ENCODE measurements at places on chromosomes 1 and 21.

GRCh38 chr21:31098576-31099005 is 60.3 kb upstream of the KRTAP19-8 start:
- no peaks in the 10 kb centered on the region for H3K36me3 ChIP-seq
- H3K4me1 ChIP-seq = peaks cover 12% of the 10 kb centered on the region
- no peak overlapping the region for H3K4me3 ChIP-seq
- H3K27ac ChIP-seq = no peak overlapping the region

DNA sequence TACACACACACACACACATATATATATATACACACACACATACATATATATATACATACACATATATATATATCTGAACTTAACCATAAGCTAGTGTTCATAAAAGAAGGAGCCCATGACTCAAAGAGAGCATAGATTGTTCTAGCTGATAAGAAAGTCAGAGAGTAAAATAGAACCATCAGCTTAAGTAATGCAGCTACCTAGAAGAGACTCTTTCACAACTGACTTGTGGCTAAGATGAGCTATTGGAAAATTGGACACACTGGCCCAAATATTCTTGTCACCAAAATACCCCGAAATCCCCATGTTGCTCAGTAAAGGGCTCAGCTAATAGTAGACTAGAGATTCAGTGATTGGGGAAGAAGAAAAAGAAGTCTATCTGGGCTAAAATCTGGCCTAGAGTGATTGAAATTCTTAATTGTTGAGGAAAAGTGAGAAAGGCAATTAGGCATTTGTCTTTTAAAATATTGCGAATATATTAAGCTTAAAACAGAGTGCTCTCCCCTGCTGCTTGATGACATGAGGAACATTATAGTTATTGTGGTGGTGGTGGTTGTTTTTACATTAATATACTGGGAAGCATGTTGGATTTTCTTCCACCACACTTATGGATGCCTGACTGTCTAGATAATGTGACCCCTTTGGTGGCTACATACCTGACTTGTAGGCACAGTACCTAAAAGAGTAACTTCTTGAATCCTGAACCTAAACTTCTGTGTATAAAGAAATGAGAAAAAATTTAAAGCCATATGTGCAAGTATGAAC is 6.3 kb downstream of the SLAMF1 start:
- DNase-seq = no peak
- peaks cover 80% of the 10 kb centered on the region for H3K36me3 ChIP-seq
- H3K4me1 ChIP-seq = peaks cover 93% of the 10 kb centered on the region
- peak overlapping the region; percentile 91 for H3K27ac ChIP-seq
- peak overlapping the region; percentile 95 for H3K4me3 ChIP-seq

DNA sequence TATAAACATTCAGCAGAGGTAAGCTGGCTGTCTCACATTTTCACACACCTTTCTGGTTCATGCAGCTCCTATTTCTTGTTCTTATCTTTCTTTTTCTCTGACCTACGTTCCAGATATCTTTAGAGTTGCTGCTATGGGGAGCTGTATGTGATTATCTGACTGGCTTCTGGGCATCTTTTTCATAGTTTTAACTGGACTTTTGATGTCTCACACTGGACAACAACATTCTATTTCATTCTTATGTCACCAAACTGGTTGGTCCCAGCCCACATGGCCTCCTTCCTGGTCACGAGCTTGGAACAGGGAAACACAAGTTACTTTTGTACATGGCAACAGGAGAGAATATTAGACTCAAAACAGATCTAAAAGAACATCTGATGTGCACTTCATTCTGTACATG is 7.7 kb upstream of the CLDN8 start:
- H3K4me3 ChIP-seq = no peak overlapping the region
- H3K27me3 ChIP-seq = no peaks in the 10 kb centered on the region
- H3K4me1 ChIP-seq = no peaks in the 10 kb centered on the region
- DNase-seq = no peak
- no peak overlapping the region for H3K27ac ChIP-seq

GRCh38 chr1:6359216-6360116 is 34.1 kb downstream of the ACOT7 start:
- H3K4me1 ChIP-seq = peaks cover 26% of the 10 kb centered on the region
- peak overlapping the region; percentile 76 for H3K27ac ChIP-seq
- peak; percentile 23 for DNase-seq
- no peaks in the 10 kb centered on the region for H3K27me3 ChIP-seq
- peak overlapping the region; percentile 46 for H3K4me3 ChIP-seq
